Kasumi-1 (cell line): ENCODE measurements at places on chromosomes 16 and 17.

GRCh38 chr16:50591800-50592771 lies 43.9 kb downstream of the NKD1 start:
- peak; percentile 12 for DNase-seq

DNA sequence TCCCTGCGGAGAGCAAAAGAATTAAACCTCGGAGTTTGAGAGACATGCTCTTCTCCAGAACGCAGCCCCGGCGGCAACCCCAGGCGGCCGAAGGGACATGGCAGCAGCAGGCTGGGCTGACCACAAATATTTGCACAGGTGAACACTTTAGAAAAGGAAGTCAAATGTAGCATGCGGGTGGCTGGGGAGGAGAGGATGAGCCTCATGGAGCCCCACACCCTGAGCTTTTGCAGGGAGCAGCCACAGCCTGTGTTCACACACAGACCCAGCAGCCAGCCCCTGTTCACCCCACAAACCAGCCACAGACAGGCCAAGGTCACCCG lies 17.8 kb downstream of the HS3ST6 start:
- DNase-seq = no peak

GRCh38 chr17:42484304-42484703 lies 25.6 kb downstream of the ATP6V0A1 start:
- peak; percentile 84 for DNase-seq

GRCh38 chr17:36731811-36732210 lies 130.4 kb downstream of the MRM1 start:
- no peak for DNase-seq

DNA sequence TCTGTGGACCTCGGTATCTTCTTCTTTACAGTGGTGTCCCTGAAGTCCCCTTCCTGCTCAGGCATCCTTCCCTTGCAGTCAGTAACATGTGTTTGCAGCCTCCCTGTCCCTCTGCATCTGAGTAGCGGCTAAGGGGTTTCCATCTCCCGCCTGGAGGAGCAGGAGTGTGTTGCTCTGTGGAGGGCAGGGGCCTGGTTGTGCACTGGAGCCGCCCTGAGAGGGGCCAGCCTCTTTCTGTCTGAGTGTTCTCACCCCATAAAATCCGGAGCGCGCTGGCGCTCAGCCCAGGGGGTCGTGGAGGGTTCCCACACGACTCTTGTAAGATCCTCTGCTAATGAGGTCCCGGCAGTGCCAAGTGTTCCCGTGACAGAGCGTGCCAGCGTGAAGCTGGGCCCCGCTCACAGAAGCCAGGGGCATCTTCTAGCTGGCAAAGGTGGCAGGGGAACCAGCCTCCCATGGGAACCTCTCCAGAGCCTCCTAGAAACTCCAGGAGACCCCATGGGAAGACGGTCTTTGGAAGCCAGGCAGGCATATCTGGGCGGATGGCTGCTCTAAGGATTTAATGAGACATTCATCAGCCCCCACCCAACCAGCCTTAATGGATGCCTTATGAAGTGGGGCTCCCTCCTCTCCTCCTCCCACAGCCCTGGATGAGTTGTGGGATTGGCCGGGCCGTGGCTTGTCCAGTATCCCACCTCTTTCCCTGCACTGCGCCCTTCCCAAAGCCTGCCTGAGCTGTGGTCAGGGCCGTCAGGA lies 91.4 kb upstream of the GSE1 start:
- DNase-seq = no peak

DNA sequence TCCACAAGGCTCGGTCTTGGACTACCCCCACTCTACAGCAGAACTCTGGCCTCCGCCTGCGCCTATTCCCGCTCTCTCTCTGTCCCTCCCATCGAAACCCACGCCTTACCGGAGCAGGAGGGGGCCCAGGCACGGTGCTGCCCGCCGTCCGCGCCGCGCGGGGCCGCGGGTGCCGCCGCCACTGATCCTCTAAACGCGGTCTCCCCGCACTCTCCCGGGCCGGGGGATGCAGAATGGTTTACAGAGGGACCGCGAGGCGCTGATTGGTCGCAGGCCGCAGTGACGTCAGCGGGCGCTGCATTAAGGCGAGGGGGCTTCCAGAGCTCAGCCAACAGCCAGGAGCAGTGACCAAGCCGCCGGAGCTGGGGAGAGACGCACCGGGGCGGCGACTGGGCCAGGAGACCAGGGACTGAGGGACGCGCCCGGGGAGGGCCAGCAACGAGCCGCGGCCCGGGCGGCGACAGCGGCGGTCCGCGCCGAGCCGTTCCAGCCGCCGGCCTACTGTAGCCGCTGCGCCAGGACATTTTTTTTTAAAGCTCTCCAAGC lies 747 bp upstream of the LHX1 start:
- no peak for DNase-seq
